ENCODE measurements at places on chromosomes 4 and X. TPM values are rescaled to one million over a fixed set of nuclear protein-coding genes. Genes with fewer than 3 reads are reported as not detected.

The FAM47E gene
- total RNA-seq, result 0.32 TPM

The SLC9B2 gene
- total RNA-seq, result 7.5 TPM

The ERAS gene
- total RNA-seq, result not detected

The NIPAL1 gene
- total RNA-seq, result 0.65 TPM

The SH2D1A gene
- total RNA-seq, result not detected

The CENPVL1 gene
- not detected for total RNA-seq

The ANK2 gene
- total RNA-seq, result 1.2 TPM

The GNRHR gene
- total RNA-seq, result not detected

Measured in A549 treated with GW870086 at 1 μM for 4 hours (cell line).